ENCODE measurements at places on chromosomes 13 and 19. TPM values are rescaled to one million over a fixed set of nuclear protein-coding genes. Genes with fewer than 3 reads are reported as not detected.

Gene KL
- not detected for polyA plus RNA-seq

Gene ZNF426
- polyA plus RNA-seq = 1.5 TPM

DNA sequence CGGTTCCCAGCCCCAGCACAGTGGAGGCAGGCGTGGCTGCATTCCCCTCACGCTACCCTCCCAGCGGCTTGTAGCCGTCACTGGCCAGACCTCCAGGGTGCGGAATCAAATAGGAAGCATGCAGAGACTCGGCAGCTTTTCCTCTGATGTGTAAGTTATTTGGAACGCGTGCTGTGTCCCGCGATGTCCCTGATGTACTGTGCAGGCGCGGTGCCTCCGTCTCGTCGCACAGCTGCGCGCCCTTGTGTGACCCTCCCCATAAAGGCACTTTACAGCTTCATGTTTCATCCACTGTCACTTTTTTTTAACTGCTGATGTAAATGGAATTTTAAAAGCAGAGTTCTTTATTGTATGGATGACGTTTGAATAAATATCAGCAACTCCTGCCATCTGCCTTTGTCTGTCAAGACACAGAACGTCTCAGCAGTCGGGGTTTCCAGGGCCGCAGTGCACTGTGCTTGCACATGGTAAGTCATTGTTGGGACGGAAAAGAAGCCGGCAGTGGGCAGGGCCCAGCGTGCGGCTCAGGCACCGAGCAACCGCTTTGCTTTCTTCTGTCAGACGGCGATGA is 7.3 kb upstream of the F7 start:
- no peak for DNase-seq

- DNase-seq = no peak
Observed at GRCh38 chr13:62129000-62129551, 713.4 kb upstream of the PCDH20 start.

GRCh38 chr13:95185851-95186250 is 115.4 kb downstream of the ABCC4 start:
- no peak for DNase-seq

Data from A549 (cell line).